Suprapubic skin (tissue), 4 donors: ENCODE measurements at places on chromosomes 11 and 22.

DNA sequence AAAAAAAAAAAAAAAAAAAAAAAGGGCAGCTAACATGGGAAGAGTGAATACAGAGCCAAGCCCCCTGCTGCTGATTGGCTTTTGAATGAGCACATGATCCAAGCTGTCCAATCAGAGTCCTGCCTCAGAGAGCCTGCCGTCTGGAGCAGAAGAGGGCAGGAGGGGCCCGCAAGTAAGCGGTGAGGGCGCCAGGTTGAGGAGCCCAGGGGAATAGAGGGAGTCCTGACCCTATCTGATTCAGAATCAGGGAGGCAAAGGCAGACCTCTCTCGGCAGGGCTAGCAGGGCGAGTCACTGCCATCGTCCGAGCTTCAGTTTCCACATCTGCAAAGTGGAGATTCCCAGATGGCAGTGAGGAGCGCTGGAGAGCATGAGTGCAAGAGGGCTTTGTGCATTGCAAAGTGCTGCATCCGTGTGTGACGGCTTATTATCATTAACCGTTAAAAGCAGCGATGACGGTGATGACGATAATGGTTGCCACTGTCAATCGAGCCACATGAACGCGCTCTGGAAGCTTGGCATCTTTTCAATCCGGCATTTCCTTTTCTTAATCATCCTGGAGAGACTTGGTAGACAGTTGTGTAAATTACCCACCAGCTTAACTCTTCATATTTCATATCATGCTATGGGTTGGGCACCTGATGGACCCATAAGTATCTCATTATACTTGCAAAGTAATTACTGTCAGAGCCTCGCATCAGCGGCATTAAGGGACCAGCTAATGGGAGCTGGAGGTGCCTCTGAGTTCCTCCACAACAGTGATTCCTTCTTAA lies 68.6 kb upstream of the ATXN10 start:
- DNase-seq = no peak

GRCh38 chr11:67492801-67493547 lies 10.1 kb downstream of the AIP start:
- no peak for DNase-seq

DNA sequence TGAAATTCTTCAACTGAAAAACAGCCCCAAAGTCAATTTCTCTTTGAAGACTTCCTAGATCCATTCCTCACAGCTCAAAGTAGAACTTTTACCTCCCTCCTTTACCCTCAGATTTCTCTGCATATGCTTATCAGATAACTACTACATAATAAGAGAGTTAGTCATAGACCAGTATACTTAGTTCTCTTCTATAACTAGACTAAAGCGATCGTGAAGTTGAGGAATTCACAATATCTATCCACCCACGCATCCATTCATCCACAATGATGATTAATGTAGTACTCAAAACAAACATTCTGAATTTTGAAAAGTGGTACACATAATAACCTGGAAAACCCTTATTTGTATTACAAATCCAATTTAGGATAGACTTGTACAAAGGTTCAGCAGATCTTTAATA lies 800.9 kb upstream of the TENM4 start:
- no peak for DNase-seq

DNA sequence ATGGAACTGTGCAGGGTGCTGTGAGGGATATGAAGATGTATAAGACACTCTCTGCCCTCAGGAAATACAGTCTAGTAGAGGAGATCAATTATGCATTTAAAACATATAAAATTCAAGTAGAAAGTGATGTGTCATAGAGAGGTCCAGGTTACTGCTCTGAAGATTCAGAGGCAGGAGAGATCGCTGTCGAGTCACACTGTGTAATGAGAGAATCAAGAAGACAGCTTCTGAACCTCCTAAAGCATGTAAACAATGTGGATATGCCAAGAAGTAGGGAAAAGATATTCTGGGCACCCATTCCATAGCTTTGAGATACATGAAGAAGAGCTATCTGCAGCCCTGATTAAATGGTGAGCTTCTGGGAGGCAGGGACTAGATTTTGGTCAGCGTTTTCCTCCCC lies 16.7 kb downstream of the SSH3 start:
- DNase-seq = no peak

- DNase-seq = no peak
Measured at GRCh38 chr22:41862160-41862529, 29.2 kb downstream of the SREBF2 start.

GRCh38 chr11:2256951-2257700 lies 13.3 kb downstream of the ASCL2 start:
- peak; percentile 77 for DNase-seq

DNA sequence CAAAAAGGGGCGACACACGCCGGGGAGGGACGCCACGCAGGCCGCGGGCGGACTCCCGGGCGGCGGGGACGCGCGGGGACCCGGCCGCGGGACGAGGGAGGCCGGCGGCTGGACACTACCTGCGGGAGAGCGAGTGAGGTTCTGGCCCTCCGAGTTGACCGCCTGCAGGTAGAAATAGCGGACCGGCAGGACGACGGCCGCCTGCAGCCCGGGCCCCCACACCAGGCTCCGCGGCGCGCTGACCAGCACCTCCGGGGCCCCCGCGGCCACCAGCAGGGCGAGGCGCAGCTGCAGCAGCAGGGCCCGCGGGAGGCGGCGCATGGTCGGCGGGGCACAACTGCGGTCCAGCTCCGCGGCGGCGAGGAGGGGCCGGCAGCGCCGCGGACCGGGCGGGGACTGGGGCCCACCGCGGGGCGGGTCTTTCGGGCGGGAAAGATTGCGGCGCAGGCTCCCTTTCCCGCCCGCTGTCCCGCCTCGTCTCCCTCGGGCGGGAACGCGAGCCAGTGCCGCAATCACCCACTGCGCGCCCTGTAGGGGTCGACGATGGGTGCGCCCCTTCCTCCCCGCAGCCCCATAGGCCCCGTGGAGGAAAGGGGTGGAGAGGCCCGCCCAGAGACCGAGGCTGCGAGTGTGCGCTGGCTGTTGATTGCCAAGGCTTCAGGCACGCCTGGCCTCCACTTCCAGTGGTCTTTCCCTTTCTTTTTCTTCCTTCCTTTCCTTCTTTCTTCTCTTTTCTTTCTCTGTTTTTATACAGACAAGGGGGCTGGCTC lies at the start of gene POGLUT3:
TSS of gene POGLUT3 (minus strand) at position 339 of the 770 bp plus-strand sequence. CDS start at position 321, 18 bp downstream.
- DNase-seq = peak; percentile 80

DNA sequence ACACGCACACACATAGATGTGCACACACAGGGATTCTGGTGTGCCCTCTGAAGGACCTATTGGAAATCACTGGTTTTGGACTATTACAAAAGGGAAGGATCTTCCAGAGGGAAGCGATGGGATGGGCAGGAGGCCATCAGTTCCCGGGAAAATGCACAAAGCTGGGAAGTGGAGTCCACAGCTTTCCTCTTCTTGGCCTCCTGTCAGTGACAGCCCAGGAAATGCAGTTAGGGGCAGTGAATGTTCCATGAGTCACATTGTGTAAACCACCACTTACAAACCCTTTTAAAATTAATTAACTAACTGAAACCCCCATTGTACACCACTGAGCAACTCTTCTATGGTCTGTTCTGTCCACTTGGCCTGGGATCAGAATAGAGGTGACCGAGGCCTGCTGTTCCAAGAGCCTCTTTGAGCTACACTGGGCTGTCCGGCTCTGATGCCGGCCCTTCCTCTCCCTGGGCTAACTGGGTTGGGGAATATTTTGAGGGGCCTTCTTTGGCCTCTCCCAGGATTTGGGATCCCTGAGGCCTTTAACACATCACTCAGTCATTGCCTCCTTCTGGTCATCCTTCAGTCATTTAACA lies 137.7 kb downstream of the FEZ1 start:
- no peak for DNase-seq

DNA sequence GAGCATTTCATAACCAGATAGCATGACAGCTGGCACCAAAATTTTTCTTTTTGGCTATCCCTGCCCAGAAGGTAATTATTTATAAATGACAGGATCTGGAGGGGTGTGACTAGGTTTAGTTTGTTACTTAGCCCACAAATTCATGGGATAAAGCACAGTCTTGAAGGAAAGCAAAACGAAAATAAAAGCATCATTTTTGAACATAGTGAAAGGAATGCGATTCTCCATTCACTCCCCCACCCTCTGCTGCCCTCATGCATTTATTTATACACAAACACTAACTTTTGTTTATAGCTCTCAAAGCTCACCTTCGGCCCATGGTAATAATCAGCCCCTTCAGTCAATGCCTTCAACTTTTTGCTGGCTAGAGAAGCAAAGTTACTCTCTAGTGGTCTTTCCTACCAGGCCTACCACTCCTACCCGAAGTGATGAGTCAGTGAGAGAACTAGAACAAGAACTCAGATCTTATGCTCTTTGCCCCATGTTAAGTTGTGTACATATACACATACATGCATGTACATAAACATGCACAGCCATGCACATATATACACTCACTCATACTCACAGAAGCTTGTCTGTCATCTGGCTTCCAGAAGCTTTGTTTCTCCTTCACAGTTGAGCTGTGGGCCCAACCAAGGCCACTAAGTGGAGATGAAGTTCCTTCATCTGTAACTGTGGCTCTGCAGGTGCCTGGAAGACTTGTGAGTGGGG lies 22.6 kb downstream of the CALCA start:
- no peak for DNase-seq

- no peak for DNase-seq
Measured at GRCh38 chr11:33323421-33323820, 66.2 kb downstream of the HIPK3 start.

DNA sequence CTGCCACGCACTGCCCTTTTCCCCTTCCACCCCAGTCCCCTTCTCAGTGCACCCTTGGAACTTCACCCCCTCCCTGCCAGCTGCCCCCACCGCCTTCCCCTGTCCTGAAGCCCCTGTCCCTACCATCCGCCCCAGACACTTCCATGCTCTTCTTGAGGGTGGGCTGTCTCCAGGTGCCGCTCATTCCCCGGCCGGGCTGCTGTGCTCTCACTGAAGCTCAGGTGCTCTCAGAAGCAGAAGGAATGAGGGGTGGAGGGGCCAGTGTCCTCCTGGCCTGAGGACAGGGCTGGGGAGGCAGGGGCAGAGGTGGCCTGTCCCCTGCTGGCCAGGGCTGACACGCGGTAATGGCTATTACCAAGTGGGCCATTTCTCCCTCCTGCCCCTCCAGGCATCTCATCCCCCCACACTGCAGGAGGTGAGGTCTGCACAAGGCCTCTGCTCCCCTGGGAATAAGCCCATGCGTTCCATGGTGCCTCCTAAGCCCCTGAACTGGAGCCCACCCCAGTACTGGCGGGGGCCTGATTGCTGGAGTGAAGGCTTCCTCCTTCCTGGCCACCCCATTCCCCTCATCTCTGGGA lies 6.6 kb upstream of the BID start:
- DNase-seq = no peak

DNA sequence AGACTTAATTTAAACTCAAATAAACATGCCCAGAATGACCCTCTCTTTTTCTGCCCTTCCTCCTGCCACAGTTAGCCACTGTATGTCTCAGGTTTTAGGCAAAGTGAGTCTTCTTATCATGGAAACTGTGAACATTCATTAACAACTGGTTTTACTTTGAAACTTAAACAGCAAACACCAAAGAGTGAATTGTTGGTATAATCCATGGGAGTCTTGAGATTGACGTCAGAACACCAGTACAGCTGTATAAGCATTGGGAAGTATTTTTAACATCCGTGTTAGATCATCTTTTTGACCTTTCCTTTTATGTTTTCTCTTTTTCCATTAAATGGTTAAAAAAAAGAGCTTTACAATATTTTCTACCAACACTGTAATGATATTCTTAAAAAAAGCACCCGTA lies 38.9 kb downstream of the ARHGEF12 start:
- no peak for DNase-seq

GRCh38 chr11:63682066-63683021 lies 1.0 kb downstream of the RTN3 start:
- DNase-seq = no peak

DNA sequence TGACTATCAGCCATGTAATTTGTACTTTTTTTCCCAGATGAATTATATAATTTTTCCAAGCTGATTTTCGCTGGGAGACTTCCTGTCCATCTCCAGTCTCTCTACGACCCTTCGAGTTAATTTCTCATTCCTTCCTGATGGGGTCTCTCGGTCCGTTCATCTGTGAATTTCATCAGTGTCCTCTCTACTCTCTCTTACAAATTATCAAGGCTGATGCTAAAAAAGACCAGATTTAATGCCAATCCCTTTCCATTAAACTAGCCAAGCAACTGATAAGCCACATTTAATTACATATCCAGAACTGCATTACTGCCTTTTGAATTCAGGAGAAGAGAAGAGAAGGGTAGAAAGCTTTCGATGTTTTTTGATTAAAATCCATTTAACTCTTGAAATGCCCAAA lies 25.8 kb downstream of the VSIG10L2 start:
- no peak for DNase-seq

- DNase-seq = no peak
Measured at GRCh38 chr11:106961048-106961447, 57.2 kb downstream of the GUCY1A2 start.

GRCh38 chr22:36303874-36304273 lies 50.9 kb downstream of the APOL1 start:
- no peak for DNase-seq

- no peak for DNase-seq
Measured at GRCh38 chr11:123250892-123251656, 56.0 kb upstream of the CLMP start.

GRCh38 chr11:121634889-121635288 lies 182.1 kb upstream of the SORL1-AS1 start:
- no peak for DNase-seq

- DNase-seq = no peak
Measured at GRCh38 chr11:99142237-99142636, 121.5 kb downstream of the CNTN5 start.

- DNase-seq = no peak
Measured at GRCh38 chr22:20170170-20170569, 19.3 kb upstream of the CCDC188 start.

DNA sequence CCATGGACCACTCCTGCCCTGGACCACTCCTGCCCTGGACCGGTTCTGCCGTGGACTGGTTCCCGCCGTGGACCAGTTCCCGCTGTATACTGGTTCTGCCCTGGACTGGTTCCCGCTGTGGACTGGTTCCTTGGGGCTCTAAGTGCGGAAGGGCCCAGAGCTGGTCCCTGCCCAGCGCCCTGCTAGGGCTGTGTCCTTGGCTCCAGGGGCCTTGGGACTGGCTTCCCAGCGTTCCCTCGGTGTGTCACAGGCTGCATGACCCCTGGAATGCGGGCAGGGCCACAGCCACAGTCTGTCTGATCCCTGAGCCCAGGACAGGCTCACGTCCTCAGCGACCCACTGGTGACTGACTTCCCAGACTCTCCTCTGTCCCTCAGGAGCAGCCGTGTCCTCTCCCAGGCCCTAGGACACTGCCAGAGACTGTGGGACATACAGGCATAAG lies 412.2 kb downstream of the TBC1D22A start:
- peak; percentile 45 for DNase-seq

DNA sequence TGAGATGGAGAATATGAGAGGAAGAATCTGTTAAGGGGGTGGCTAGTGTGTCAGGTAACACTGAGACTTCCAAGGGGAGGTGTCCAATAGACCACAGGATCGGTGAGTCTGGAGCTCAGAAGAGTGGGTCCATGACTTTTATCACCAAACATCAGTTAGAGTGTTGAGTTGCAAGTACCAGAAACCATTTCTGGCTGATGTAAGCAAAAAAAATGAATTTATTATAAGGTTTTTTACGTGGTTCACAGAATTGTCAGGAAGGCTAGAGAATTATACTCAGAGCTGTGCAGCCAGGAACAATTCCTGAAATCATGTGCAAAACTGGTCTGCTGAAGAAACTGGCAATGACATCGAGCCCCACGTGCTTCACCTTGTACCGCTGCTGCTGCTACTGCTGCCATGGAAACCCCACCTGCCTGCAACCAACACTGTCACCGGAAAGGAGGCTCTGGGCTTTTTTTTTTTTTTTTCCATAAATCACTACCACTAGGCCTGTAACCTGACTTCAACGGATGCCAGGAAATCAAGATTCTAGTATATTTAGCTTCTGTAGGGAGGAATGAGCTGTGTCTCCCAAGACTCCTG lies 16.6 kb upstream of the STK33 start:
- no peak for DNase-seq

- no peak for DNase-seq
Measured at GRCh38 chr11:19060629-19061028, at the start of gene MRGPRX2. TSS of gene MRGPRX2 (minus strand) at chr11:19060717. CDS start at chr11:19056402, 4,315 bp downstream.
